Activated CD4-positive, alpha-beta T cell treated with anti-CD3 and anti-CD28 coated beads for 36 hours (primary cell): ENCODE measurements at places on chromosomes 3 and 15.

GRCh38 chr3:160098261-160098908 lies 109.8 kb downstream of the IL12A start:
- no peak for DNase-seq

GRCh38 chr3:157794771-157795170 lies 291.6 kb upstream of the VEPH1 start:
- DNase-seq, result no peak

GRCh38 chr15:96818861-96819260 lies 488.4 kb downstream of the NR2F2 start:
- no peak for DNase-seq

DNA sequence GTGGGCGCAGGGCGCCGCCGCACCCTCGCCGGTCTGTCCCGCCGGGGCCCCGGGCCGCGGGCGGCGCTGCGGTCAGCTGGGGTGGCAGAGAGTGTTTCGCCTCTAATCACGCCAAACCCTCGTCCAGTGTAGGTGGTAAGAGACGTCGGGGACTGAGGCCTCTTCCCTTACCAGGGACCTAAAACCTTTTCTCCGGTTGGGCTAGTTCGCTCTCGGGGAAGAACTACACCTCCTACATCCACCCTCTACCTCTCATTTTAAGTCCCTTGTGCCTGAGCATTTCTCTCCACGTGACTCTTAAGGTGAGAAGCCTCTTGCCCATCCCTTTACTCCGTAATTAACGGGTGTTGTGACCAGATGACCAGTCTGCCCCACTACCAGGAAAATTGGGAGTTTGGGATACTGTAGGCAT lies 520 bp downstream of the TMEM42 start:
- no peak for DNase-seq

DNA sequence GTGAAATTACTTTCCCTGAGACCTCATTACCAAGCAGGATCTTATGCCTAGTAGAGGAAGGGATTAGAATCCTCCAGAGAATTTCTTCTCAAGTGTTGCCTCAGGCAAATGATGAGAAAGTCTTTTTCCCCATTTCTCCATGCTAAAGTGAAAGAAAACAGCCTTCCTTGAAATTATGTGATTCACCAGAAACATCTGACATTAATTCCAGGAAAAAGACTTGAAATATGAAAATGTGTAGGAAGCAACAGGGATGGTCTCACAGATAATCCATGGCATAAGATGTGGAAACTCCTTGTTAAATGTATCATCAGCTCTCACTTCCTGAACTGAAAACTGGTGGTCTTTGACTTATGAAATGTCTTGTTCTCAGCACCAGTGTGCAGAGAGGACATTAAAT lies 17.9 kb upstream of the ABI3BP start:
- no peak for DNase-seq

DNA sequence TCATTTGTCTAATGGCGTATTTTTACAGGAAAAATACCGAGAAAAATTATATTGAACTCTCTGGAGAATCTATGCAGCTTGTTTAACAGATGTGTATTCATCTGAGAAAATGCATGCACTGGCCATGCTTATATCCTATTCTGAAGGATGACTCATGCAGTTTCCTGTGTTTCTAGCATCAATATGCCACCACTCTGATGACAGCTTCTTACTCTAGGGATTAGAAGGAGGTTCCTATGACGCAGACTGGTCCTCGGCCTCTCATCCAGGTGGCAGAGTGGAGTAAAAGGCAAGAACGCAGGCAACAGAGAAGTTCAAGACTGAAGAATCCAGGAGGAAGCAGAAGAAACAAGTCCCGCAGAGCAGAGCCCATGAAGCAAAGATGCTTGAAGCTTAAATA lies 910.0 kb upstream of the ROBO1 start:
- no peak for DNase-seq

- no peak for DNase-seq
Measured at GRCh38 chr3:124960105-124960504, 25.6 kb upstream of the MUC13 start.

DNA sequence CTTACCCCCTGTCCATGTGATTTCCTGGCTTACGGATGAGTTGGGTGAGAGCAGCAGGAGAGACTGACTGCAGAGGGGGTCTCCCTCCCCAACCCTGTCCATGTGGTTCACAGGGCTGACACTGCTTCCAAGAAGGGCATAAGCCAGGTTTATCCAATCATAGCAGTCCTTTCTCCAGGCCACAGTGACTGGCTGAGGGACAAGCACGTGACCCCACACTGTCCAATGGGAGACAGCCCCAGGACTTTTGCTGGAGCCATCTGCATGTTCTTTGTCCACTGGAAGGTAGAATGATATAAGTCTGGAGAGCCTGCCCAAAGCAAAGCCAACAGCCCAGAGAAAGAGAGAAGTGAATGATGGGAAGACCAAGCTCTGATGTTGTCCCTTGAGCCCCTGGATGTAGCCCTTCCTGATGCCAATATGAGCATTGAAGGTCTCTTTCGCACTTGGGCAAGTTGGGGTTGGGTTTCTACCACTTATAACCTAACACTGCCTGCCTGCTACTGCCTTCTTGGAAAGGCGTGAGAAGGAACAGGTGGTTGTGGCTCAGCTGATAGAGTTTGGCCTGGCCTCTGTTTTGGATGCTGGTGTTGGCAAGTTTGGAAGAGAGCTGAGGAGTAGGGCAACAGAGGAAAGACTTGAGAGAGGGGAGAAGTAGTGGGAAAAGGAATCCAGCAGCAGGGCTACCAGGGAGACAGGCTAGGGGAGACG lies 41.3 kb upstream of the GRIP2 start:
- no peak for DNase-seq

GRCh38 chr15:74032606-74033561 lies 38.4 kb downstream of the PML start:
- DNase-seq, result no peak

DNA sequence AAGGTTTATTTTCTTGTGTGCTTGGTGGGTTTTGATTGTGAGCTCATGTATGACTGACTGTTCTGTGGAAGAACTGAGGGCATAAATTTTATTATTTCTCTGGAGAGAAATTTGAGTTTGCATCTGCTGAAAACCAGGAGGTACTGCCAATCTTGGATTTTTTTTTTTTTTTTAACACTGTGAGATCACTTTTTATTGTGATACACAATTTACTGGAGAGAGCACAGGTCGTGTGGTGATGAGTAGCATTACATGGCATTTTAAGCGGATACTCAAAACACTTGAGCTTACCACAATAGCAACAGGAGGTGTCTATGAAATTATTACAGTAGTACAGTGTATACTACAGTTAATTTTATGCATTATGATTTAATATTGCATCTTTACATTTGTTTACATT lies 237.4 kb downstream of the MFSD1 start:
- no peak for DNase-seq

DNA sequence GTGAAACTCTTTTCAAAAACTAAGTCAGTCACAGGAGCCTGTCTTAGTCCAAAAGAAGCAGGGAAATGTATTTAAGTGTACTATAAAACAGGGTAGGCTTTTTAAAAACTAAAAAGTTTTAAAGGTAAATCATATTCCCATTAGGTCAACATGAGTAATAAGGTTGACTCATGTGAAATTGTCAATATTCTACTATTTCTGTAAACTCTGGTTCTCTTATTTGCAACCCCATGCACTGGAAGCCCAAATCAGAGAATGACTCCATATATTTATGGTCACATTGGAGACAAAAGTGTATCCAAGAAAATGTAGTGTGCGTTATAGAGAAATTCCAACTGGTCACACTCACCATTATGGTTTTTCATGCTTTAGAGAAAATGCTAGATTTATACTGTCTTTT lies 600.3 kb upstream of the TGFBR2 start:
- no peak for DNase-seq

DNA sequence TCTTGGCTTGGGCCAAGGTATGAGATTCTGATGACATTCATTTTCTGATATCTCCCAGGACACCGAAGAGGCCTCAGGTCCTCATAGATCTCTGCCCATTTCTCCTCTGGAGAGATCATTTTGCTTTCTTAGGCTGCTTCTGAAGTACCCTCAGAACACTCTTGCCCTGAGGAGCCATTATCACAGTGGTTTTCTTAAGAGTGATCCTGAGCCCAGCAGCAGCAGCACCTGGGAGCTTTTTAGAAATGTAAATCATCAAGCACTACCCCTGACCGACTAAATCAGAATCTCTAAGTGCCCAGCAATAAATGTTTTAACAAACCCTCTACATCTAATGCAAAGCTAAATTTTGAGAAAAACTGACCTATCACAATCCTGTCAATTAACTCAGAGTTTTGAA lies 40.6 kb upstream of the SLC9A9 start:
- DNase-seq, result no peak

DNA sequence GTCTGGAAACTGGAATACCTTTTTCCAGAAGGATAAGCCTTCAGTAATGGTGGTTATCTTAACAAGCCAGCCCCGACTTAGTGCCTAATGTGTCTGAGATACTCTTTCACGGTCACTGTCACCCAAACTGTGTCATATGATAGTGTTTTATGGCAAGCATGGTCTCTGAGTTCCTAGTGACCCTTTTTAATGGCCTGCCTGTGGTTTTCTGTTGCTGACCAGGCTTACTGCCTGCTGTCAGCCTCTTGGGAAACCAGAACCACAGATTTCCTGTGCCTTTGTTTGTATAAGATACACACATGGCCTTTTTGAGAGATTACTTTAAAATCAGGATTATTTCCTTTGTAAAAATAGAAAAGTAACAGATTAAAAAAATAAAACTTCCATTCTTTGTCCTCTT lies 22.4 kb downstream of the HPS3 start:
- no peak for DNase-seq

DNA sequence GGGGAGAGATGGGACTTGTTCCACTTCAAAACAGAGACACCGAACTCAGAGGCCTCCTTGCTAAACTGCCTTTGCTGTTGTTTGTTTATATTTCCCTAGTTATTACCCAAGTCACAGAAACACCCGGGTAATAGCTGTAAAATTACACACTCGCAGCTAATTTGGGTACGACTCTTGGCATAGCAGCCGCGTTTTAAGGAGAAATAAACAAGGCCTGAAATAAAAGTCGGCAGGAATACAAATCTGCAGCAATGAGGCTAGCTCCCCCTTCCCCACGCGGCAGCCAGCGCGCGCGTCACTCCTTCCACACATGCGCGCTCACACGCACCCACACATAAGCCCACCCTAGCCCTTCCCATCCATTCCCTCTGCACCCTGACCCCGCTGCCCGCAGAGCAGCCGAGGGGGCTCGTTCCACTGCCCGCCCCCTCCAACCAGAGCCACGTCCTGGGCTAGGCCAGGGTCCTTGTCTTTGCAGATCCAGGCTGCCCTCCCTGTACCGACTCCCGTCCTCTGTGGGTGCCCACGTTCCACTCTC lies 67.3 kb downstream of the LINGO1 start:
- no peak for DNase-seq

GRCh38 chr3:113141543-113141942 lies 69.8 kb upstream of the BOC start:
- DNase-seq, result no peak

GRCh38 chr3:62446337-62446940 lies 73.1 kb upstream of the FEZF2 start:
- no peak for DNase-seq

- no peak for DNase-seq
Measured at GRCh38 chr3:188842639-188843038, 329.1 kb upstream of the TPRG1 start.

GRCh38 chr3:194395778-194396538 lies 3.1 kb downstream of the GP5 start:
- peak; percentile 79 for DNase-seq

- DNase-seq, result no peak
Measured at GRCh38 chr15:101479851-101480612, 9.5 kb downstream of the PCSK6 start.

- no peak for DNase-seq
Measured at GRCh38 chr3:134363381-134363755, 10.9 kb downstream of the AMOTL2 start.

DNA sequence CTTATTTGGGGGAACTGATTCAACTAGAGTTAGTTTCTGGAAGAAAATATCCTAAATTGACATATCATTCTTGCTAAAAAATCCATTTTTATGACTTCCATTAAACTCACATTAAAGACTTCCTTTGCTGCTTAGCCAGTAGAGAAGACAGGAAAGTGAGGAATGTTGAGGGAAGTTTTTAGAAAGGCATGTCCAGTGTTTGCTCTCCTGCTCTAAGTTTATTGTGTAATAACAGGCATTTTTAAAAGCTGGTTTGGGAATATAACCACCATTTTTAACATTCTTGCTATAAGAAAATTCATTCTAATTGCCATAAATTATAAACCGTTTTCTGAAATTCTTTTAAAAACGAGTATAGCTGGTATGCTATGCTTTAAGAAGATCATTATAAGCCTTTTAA lies 428.0 kb downstream of the RAP2B start:
- DNase-seq, result no peak

DNA sequence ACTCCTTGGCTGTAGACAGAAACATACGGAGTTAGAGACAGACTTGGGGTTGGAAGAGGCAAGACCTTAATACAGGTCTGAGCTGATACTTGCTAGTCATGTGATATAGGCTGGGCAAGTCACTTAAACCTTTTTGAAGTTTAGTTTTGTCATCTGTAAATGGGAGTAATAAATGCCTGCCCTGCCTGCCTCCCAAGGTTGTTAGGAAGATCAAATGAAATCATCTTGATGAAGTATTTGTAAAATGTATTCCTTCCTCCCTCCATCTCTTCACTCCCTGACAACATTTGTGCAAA lies 2.9 kb downstream of the PXK start:
- DNase-seq, result no peak
